ENCODE measurements at places on chromosomes 7 and 10.

DNA sequence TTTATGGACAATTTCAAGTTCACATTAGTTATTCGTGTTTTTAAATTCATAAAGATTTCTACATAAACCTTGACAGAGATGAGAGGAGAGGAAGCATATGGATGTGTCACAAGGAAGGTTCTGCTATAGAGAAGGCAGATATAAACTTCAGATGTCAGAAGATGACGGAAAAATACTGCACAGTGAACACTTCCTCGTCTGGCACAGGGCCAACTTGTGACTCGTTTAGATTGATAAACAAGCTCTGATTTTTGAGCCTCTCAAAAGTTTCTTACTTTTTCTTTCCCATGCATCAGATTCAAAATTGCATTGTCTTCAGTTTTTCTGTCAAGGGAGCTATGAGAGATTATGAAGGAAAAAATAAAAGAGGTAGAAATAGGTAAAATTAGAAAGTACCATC is 156.4 kb upstream of the MINDY3 start:
- H3K27me3 ChIP-seq = no peaks in the 10 kb centered on the region
- H3K27ac ChIP-seq = no peak overlapping the region
- no peak overlapping the region for H3K4me3 ChIP-seq
- H3K4me1 ChIP-seq = no peaks in the 10 kb centered on the region
- DNase-seq = no peak
- H3K36me3 ChIP-seq = no peaks in the 10 kb centered on the region

DNA sequence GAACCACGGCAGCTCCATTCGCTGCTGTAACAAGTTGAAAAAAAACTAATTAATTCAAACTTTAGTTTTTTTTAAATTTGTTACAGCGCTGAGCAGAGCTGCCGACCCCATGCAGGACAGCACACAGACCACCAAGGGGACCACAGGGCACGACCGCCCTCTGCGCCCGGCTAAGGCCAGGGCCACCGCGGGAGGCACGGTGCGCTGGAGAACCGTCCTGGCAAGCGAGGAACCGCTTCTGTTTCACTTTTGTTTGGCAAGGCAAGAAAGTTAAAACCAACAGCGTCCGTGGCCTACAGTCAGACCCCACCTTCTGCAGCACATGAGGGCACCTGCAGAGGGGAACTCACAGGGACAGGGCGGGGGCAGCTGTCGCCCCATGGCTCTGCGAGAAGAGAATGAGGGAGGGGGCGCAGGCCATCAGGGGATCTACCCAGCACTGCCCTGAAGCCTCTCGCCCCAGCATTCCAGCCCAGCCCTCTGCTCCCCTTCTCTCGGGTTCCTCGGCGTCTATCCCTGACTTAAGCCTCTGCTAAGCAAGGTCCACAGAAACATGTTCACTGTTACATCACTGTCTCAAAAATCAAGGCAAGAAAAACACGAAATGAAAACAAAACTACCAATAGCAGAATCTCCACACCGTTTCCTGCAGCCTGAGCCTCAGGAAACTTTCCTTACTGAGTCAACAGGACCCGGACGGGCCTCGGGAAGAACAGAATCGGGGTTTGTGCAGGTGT is 204.4 kb downstream of the DIP2C start:
- H3K4me1 ChIP-seq = no peaks in the 10 kb centered on the region
- no peak for DNase-seq
- peak overlapping the region; percentile 62 for H3K27ac ChIP-seq
- H3K36me3 ChIP-seq = no peaks in the 10 kb centered on the region
- peak overlapping the region; percentile 13 for H3K4me3 ChIP-seq
- H3K27me3 ChIP-seq = no peaks in the 10 kb centered on the region

GRCh38 chr7:75772081-75773077 is at the start of gene CCL26:
Gene CCL26 (minus strand): TSS chr7:75772211. CDS start chr7:75772176, 35 bp downstream.
- no peaks in the 10 kb centered on the region for H3K27me3 ChIP-seq
- DNase-seq = no peak
- H3K36me3 ChIP-seq = no peaks in the 10 kb centered on the region
- no peak within 1 kb of the TSS for H3K27ac ChIP-seq
- H3K4me1 ChIP-seq = no peaks in the 10 kb centered on the region
- H3K4me3 ChIP-seq = no peak within 1 kb of the TSS

DNA sequence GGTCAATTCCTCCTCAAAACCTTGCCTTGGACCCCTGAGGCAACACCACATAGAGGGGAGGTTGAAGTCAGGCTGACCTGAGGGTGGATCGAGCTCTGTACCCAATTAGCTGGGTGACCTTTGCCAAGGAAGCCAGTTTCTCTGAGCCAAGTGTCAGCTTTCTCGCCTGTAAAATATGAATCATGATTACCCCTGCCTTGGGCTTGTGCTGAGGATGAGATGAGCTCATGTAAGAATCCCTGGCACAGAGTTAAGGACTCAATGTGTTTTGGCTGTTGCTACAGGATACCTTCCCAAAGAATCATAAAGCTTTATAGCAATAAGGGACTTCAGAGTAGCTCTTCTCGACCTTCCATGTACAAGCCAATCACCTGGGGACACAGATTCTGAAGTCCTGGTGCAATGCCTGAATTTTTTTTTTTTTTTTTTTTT is 43.5 kb upstream of the CACUL1 start:
- no peaks in the 10 kb centered on the region for H3K36me3 ChIP-seq
- no peaks in the 10 kb centered on the region for H3K4me1 ChIP-seq
- H3K27me3 ChIP-seq = no peaks in the 10 kb centered on the region
- no peak overlapping the region for H3K4me3 ChIP-seq
- no peak for DNase-seq
- H3K27ac ChIP-seq = no peak overlapping the region

DNA sequence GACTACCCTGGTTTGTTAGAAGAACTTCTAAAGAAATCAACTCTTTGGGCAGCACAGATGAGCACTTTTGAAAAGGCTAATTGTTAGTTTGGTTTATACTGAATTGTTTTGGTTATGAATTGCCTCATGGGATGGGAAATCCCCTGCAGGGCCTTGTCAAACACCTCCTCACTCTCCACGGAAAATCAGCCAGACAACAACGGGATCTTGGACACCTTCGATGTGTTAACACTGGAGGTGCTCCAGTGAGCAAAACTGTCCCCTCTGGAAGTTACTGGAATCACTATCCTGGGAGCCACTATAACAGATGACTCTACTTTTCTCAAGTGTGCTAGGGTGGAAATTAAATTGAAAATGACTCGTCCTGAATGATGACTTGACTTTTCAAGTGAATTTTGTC is 38.7 kb downstream of the CDK6 start:
- H3K27me3 ChIP-seq = no peaks in the 10 kb centered on the region
- peaks cover 3% of the 10 kb centered on the region for H3K4me1 ChIP-seq
- H3K27ac ChIP-seq = no peak overlapping the region
- no peaks in the 10 kb centered on the region for H3K36me3 ChIP-seq
- no peak for DNase-seq

GRCh38 chr7:101488826-101489572 is 126.3 kb downstream of the COL26A1 start:
- H3K27ac ChIP-seq = no peak overlapping the region
- no peaks in the 10 kb centered on the region for H3K27me3 ChIP-seq
- H3K4me1 ChIP-seq = peaks cover 4% of the 10 kb centered on the region
- H3K4me3 ChIP-seq = no peak overlapping the region
- H3K36me3 ChIP-seq = no peaks in the 10 kb centered on the region
- DNase-seq = peak; percentile 66
